ENCODE measurements at places on chromosomes 2 and 18.

- no peak for DNase-seq
These were observed 335 bp downstream of the ERFE start for GRCh38 chr2:238159071-238159539.

- no peak for DNase-seq
These were observed 27.3 kb upstream of the GPR55 start for GRCh38 chr2:230952226-230952956.

DNA sequence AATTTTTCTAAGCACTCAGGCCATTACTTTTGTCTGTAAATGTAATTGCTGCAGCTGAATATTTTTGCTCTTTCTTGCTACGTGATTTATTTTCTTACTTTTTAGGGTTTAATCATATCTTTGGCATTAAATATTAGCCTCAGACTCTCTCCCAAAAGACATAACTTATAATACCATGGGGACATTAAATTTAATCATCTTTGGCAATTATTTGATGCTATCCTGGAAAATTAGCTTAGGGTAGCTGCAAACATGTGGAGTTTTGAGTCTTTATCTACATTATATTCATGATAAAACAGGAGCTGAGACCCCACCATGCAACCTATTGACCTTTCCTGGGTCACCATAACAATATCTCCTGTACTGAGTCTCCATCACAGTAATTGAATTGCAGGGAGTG is 59.1 kb upstream of the EDAR start:
- no peak for DNase-seq

GRCh38 chr2:183264890-183265535 is 140.8 kb downstream of the NUP35 start:
- DNase-seq, result no peak

- DNase-seq, result no peak
These were observed 118.5 kb downstream of the NRP2 start for GRCh38 chr2:205800773-205801172.

- DNase-seq, result no peak
These were observed 8.2 kb downstream of the WDR54 start for GRCh38 chr2:74429487-74430451.

DNA sequence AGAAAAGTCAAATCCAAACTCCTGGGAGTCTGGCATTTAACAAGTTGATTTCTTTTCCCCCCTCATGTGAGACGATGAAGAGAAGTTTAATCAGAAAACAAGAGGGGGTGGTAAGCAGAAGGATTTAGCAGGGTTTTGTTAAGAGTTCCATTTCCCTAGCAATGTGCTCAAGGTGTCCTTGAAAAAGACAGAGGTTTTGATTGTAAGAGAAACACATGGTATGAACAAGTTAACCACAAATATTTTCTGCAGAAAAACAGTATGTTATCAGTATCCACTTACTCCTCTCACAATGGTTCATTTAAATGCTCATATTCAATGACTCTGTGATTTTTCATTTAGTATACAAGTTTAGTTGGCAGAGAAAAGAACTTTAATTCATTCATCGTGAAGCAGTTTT is 26.8 kb downstream of the LAMA1 start:
- no peak for DNase-seq

- DNase-seq, result no peak
These were observed 615.0 kb upstream of the DDX18 start for GRCh38 chr2:117199511-117199910.

DNA sequence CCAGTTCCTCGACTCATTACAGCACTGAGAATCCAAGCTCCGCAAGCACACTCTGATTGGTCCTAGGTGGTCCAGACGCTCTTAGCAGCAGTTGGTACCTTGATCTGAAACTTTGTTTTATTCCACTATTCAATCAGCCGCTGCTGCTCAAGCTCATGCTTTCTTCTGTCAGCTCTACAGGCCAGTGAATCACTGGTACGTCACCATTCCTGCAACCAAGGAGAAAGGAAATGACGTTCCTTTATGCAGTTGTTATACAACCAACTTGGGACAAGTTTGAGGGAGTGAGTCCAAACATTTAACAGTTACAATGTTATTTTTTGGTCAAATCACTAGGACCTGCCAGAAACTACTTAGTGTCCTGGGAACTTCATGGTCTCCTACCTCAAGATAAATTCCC is 398.8 kb upstream of the TMEFF2 start:
- DNase-seq, result no peak

DNA sequence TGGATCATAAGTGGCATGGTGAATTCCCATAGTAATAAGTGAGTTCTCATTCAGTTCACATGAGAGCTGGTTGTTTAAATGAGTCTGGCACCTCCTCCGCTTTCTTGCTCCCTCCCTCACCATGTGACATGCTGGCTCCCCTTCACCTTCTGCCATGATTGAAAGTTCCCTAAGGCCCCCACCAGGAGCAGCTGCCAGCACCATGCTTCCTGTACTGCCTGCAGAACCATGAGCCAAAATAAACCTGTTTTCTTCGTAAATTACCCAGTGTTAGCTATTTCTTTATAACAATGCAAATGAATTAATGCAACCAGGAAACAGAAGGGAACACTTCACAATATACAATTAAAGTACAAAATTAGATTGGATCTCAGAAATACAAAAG is 257.0 kb downstream of the MREG start:
- no peak for DNase-seq

- no peak for DNase-seq
These were observed at the start of gene IL36A for GRCh38 chr2:113005030-113005509. Gene IL36A (plus strand): TSS chr2:113005459. CDS start chr2:113005872, 413 bp downstream.

DNA sequence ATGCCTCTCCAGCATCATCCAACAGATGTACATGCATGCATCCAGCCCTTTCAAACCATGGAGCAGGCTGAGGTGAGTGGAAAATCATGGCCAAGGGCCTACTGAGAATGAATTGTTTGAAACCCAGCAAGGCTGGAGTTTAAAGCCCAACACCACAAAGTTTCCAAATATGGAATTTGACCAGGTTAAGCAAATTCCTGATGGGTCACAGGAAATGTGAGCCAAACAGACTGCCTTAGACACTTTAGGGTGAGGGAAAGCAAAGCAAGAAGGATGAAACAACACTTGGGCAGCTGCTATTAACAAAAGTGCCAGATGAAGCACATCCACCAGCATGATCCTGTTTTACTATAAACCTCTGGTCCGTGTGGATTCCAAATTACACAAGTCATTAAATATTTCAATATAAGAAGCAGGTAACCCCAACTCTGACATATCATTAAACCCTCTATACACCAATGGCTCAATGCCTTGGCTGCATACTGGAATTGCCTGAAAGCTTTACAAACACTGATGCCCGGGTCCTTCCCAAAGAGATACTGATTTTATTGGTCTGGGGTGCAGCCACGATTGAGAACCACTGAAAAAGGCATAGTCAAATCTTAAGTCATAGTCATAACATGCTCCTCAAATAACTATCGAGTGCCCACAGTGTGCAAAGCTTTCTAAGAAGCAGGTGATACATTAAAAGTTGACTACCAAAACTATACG is 9.1 kb downstream of the KLF7 start:
- DNase-seq, result no peak

DNA sequence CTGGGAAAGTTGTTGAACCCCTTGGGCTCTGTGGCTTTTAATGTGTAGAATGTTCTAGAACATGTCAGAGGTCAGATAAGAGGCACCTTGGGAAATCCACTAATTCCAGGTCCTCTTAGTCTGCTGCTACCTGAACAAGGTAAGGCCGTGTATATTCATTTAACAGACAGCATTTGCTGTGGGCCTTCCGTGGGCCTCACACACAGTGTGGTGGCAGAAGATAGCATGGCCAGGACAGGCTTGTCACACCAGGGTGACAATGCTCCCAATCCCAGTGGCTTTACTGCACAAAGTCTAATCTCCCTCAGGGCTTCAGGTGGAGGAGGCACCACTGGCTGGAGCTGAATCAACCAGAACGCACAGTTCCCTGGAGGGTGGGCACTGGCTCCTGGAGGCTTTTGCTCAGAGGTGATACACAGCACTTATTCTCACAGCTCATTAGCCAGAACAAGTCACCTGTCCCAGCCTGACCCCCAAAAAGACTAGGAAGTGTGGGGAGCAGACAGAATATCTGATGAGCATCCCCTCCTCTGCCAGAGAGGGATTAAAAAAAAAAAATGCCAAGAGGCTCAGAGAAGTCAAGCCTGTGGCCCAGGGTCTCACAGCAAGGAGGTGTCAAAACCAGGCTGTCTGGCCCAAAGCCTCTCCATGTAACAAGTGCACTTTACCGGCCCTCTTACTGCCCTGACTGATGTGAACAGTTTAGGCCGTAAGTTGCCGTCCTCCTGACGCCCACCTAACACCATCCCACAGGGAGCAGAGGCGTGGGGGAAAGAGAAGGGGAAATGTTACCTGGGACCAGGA is 216.9 kb upstream of the RAB6C start:
- no peak for DNase-seq

- no peak for DNase-seq
These were observed 24.6 kb downstream of the ARL6IP6 start for GRCh38 chr2:152743002-152743401.

DNA sequence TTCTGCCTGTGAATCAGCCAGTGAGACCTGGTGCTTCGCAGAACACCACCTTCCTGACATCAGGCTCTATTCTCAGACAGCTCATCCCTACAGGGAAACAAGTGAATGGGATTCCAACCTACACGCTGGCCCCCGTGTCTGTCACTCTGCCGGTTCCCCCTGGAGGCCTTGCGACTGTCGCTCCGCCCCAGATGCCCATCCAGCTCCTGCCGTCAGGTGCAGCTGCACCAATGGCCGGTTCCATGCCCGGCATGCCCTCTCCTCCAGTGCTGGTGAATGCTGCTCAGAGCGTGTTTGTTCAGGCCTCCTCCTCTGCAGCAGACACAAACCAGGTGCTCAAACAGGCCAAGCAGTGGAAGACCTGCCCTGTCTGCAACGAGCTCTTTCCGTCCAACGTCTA is 28.1 kb downstream of the ADNP2 start:
- no peak for DNase-seq

DNA sequence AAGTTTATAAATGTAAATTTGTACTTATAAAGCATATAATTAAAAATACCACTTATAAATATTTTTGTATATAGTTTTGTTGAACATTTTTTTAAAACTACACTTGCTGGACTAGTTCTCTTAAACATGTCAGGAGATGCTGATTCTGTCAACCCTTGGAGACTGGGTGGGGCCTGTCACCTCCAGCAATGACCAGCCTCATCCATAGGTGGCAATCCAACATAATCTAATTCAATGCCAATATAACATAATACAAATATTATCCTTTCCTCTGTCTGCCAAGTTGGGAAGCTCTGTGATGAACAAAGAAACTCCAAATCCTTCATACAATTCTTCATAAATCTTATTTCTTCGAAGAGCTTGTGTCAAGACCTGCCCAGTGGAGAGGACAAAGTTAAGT is 140.4 kb downstream of the RBMS1 start:
- no peak for DNase-seq

DNA sequence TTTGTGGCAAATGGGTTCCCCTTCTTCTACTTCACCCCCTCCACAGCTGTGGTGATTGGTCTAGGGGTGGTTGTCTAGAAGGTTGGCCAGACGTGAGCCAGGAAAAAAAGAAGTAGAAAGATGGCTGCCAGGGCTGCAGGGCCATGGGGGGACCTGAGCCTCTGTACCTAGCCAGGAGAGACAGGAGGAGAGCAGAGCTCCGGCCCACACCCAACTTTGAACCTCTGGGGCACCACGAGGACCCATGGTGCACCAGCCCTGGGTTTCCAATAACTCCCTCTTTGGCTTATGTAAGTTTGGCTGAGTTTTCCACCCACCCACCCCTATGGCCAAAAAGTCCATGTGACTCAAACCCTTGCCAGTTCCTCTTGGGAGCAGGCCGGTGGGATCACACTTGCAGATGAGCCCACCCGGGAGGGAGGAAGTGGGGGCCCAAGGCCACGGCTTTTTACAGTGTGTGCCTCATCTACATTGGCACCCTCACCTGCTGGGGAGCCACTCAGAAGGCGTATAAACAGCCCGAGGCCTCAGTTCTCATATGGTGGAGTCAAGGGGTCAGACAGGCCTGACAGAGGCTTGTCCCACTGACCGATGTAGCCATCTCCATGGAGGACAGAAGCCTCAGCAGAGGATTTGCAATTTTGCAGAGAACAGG is 293.1 kb upstream of the HDAC4 start:
- DNase-seq, result no peak

DNA sequence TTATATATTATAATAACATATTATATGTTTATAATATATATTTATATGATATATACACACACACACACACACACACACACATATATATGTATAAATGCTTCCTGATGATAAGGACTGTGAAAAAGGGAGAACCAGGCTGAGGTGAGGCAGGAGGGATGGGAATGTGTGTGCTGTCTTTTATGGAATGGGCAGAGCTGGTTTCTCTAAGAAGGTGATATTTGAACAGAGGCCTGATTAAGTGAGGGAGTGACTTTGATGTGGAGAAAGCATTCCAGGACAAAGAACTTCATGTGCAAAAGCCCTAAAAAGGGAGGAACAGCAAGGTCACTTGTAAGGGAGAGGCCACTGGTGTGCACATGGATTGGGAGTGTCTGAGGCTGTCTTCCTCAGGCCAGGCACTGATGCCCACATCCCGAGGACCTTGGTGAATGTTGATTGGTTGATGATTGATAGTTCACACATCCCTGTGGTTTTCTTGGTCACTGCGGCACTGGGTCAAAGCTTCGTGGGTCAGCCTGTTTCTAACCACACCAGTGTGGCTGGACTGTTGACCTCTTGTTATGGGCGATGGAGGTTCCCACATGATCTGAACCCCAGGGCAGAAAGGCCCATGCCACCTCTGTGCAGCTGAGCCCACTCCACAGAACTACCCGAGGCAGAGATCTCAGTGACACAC is 196.9 kb downstream of the MYCN start:
- no peak for DNase-seq

GRCh38 chr2:157480182-157480961 is 36.5 kb upstream of the CYTIP start:
- no peak for DNase-seq

DNA sequence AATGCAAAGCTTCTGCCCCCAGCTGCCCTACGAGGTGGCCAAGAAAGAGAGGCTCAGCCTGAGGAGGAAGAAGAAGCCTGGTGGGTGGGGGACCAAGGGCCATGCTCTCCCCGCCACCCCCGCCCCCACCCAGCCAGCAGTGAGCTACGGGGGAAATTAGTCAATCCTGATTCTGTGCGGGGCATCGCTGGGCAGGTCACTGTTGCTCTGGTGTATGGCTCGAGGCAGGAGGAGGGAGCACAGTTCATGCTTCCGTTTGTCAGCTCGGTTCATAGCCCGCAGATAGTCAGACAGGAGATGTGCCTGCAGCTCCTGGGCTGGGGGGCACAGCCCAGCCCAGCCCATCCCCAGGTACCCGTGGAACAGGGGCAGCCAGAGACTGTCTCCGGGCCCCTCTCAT is 17.1 kb downstream of the RAMP1 start:
- DNase-seq, result no peak
